Trophoblast cell (in vitro differentiated cells and primary cell): ENCODE measurements at places on chromosomes 3 and 15.

DNA sequence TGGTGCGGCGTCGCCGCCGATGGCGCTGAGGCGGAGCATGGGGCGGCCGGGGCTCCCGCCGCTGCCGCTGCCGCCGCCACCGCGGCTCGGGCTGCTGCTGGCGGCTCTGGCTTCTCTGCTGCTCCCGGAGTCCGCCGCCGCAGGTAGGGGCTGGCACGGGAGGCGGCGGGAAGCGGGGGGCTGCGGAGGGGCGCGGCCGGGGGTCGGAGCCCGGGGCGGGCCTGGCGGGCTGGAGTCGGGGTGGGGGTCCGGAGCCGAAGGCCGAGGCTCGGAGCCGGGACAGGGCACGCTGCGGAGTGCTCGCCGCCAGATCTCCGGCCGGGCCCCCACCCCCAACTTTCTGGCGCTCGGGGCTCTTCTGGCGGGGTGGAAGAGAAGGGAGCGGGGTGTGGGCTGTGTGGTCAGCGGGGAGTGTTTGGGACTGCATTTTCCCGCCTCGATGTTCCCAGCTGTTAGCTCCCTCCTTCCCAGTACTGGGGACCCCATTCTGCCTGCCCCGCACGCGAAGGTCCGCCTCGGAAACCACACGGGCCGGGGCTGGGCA, 299 bp downstream of the TYRO3 start:
- no peak for DNase-seq

- DNase-seq: no peak
Measured at GRCh38 chr3:187929112-187929816, 184.0 kb upstream of the BCL6 start.

- DNase-seq: no peak
Measured at GRCh38 chr3:175273573-175273972, 414.4 kb downstream of the NAALADL2 start.

- no peak for DNase-seq
Measured at GRCh38 chr3:174132006-174132405, 727.1 kb upstream of the NAALADL2 start.
